ENCODE measurements at places on chromosomes 13 and 19.

GRCh38 chr13:19713186-19713965 lies 69.4 kb downstream of the PSPC1 start:
- DNase-seq, result no peak

DNA sequence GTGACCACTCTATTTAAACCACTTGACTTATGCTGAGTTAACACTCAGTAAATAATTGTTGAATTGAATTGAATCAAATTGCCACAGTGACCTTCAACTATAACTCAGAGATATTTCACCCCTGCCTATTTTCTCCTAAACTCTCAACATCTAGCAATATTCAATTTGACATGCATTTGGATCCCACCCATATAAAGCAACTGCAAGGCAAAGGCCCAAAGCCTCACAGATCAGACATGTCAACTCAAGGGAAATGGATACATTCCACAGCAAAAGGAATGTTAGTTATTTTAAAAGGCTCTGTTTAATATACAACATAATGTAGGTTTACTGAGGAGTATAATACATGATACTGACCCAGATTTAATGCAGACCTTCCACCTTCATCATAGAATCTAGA lies 107.4 kb downstream of the KCTD12 start:
- no peak for DNase-seq

DNA sequence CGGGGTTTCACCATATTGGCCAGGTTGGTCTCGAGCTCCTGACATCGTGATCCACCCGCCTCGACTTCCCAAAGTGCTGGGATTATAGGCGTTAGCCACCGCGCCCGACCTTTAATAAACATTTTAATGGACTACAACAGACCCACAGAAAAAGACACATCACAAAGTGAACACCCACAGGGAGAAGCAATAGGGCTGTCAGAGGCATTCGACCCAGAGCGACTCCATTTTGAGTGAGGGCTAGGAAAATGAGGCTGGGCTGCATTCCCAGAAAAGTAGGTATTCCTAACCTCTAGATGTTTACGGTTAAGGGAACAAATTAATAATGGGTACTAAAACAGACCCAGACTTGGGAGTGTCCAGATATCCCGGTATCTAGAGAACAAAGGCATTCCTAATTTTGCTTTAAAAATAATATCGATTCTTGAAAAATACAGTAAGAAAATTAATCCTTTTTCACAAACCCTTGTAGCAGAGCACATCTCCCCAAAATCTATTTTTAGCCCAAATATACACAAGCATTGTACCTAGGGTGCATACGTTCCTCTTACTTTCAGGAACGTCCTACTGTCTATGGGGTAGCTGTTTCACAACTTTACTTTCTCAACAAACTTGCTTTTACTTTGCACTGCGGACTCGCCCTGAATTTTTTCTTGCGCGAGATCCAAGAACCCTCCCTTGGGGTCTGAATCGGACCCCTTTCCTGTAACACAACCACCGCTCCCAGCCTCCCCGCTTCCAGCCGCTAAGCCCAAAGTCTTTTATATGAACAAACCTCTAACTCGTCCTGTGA lies 811 bp upstream of the ZNF8 start:
- no peak for DNase-seq

- no peak for DNase-seq
These were observed 18.2 kb upstream of the PLAUR start for GRCh38 chr19:43688059-43688701.

DNA sequence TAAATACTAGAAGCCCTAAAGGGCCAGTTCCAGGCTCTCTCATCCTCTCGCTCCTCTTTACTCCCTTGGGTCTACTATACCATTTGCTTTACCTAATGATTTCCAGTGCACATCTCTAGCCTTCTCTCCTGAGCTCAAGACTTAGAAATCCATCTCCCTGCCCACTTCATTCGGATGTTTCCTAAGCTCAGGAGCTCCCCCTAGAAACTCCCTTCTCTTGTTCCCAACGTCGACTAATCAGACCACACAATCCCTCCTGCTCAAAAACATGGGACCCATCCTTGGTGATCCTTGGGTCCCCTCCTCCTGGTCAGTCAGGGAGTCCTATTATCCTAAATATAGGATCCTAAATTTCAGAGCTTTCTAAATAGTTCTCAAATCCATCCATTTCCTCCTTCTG lies 21.1 kb upstream of the STK24 start:
- no peak for DNase-seq

DNA sequence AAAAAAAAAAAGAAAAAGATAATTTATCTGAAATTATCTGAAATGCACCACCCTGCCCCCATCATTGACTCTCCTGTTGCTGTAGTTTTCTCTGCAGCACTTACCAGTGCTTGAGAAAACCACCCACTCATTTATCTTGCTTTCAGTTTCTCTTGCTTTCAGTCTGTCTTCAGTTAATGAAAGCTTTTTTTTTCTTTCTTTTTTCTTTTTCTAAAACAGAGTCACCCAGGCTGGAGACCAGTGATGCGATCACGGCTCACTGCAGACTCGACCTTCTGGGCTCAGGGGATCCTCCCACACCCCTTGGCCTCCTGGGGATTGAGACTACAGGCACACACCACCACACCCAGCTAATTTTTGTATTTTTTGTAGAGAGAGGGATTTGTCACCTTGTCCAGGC lies 4.3 kb upstream of the ACP5 start:
- no peak for DNase-seq
